ENCODE measurements at places on chromosomes 2 and 18.

DNA sequence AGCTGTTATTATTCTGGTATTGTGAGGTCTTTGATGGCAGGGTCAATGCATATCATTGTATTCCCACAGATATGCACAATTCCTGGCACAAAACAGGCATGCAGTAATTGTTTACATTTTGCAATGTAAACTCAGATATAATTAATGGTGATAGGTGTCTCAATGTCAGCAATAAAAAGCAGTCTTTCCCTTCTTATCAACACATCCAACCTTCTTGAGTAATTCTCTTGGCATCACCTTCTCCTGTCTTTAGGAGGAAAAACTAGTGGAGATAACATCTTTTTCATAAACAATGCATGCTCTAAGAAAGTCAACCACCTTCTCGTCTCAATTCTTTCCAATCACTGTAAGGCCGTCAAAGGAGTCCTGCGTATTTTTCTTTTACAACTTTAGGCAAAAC, 313.3 kb upstream of the GULP1 start:
- no peak for DNase-seq

GRCh38 chr2:6446938-6447608, 418.6 kb downstream of the CMPK2 start:
- DNase-seq: no peak

GRCh38 chr2:101828673-101829334, 131.3 kb downstream of the MAP4K4 start:
- no peak for DNase-seq

GRCh38 chr2:221231511-221231910, 340.6 kb downstream of the EPHA4 start:
- DNase-seq: no peak

DNA sequence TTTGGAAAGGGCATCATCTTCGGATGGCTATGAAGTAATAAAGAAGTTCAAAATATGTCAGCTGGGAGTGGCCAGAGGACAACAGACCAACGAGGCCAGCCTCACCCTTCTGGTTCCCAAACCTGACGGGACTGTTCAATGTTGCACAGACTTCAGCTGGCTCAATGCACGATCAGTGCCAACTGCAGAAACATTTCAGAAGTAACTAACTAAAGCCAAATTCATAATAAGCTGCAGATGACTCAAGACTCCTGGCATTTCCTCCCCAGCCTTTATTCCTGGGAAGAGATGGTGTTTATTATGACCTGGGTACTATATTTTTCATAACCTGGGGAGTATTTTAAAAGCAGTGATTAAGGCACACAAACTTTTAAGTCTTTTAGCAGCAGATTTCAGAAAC, 3.8 kb upstream of the ATP6V1C2 start:
- no peak for DNase-seq

- no peak for DNase-seq
These were observed 13.0 kb upstream of the OTOS start for GRCh38 chr2:240153418-240153817.

Data from activated naive CD4-positive, alpha-beta T cell (primary cell).